Cardiac muscle cell (in vitro differentiated cells and primary cell): ENCODE measurements at places on chromosomes 12 and 14.

DNA sequence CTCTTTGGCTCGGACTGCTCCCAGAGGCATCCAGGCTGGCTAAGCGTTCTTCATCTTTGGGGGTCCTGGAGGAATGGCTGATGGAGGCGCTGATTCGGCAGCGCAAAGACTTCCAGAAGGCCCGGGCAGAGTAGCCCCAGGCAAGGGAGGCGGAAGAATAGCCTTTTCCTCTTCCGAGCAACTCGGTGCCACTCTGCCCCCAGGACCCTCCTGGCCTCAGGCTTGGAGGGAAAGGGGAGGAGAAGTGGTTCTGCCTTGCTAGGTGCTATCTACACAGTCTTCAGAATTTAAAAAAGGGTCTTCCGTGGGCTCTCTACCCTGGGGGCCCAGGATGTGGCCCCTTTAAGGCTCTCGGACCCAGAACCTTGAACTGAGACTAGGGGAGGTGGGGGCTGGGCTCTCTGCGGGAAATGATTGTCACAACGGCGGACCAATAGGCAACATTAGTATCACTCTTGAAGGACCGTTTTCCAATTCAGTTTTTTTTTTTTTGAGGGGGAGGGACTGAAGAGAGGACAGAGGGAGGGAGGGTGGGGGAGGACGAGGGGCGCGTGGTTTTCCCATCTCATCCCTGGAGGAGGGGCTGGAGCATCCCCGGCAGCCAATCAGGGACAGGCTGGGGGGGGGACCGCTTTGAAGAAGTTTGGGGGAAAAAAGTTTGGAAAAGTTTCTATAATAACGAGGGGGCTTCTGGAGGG is at the start of gene NFATC4:
NFATC4 (plus strand) TSS at position 671 of the 698 bp plus-strand sequence. CDS start 157 bp downstream, outside the sequence.
- DNase-seq: peak; percentile 98

DNA sequence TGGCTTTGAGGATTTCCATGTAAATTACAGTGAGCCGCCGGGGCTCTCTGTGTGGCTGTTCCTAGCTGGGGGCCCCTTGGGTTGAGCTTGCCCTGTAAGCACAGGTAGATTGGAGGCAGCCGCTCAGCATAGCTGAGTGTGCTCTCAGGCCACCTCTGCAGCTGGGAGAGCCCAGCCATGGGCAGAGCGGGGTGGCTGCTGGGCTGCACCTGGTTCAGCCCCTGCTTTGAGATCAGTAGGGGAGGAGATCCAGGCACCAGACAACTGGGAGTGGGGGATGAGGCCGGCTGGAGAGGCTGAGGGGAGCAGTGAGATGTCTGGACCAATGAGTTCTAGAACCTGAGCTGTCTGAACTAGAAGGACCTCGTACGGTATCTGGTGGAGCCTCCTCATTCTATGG is 44.8 kb downstream of the CACNA1C start:
- no peak for DNase-seq

DNA sequence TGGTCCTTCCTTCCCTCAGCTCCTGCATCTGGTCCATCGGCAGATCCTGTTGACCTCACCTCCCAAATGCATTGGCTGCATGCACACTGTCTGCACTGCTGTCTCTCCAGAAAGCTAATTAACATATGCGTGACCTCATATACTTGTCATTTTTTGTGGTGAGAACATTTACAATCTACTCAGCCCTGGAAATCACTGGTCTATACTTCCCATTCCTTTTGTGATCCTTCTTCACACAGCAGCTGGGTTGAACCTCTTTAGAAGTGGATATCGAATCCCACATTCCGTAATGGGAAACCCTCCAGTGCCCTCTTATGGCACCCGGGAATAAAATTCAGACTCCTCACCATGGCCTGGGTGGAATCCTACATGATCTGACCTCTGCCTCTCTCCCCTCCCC is 45.0 kb downstream of the SMOC1 start:
- DNase-seq: no peak

DNA sequence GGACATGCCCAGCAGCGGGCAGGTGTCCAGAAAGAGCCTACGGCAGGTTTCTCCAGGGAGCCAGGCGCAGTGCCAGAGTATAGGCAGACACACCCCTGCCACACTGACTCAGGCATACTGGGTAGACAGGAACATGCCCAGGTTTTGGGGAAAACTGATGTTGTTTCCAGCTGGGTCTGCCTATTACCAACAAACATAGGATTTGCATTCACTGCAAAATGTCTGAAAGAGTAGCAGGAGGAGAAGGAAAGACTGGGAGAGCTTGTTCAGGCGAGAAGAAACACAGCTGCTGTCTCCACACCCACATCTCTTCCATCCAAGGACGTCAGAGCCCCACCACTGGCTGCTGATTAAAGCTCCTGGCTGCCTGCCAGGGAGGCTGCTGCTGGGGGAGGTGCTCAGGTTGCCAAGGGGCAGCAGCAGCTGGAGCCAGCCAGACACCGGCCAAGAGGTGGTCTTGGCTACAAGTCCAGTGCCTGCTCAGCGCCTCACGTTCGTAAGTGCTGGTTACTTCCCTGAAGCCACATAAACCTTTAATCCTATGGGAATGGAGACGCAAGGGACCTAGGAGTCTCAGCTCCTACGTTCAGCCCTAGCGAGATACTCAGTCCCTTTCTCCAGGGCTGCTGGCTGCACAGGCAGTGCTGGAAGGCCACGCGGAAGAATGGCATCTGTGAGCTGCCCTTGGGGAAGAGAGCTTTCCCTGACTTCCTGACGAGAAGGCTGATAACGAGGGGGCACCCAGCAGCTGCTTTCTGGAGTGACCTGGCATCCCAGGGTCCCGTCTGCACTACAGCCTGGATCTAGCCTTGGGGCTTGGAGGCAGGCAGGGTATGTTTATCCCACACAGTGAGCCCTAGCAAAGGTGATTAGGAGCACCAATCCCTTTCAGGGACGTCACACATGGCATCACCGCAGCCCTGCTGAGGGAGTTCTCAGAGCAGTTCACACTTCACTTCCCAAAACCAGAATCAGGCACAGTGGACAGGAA is 58.1 kb downstream of the PLEKHG3 start:
- peak; percentile 97 for DNase-seq

GRCh38 chr12:112602150-112602549 is 183.4 kb downstream of the PTPN11 start:
- DNase-seq: no peak

GRCh38 chr12:124384299-124384894 is 89.5 kb downstream of the RFLNA start:
- DNase-seq: no peak

- DNase-seq: no peak
Measured at GRCh38 chr12:89384807-89385206, 32.5 kb upstream of the DUSP6 start.

DNA sequence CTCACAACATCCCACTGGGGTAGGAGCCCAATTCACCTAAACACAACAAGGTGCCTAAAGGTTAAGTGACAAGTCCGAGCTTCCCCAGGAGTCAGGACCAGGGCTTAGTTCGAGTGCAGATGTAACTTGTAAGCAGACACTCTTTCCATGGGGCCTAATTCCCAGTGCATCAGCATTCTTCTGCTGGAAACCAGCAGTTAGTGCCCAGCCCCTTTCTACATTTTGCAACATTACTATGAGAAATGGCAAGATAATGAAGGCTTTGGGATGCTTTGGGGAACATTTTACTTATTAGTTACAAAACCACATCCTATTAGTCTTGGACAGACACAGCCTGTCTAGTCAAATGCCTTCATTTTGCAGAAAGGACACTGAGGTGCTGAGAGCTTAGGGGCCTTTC is 179.8 kb downstream of the CALM1 start:
- DNase-seq: peak; percentile 81
